ENCODE measurements at places on chromosomes 6 and 20.

- peak; percentile 17 for DNase-seq
Observed at GRCh38 chr6:89828988-89829471, 650 bp upstream of the CASP8AP2 start.

GRCh38 chr20:19254956-19255355 lies 42.5 kb downstream of the SLC24A3 start:
- no peak for DNase-seq

GRCh38 chr20:38222231-38222922 lies 38.2 kb downstream of the KIAA1755 start:
- DNase-seq, result peak; percentile 47

DNA sequence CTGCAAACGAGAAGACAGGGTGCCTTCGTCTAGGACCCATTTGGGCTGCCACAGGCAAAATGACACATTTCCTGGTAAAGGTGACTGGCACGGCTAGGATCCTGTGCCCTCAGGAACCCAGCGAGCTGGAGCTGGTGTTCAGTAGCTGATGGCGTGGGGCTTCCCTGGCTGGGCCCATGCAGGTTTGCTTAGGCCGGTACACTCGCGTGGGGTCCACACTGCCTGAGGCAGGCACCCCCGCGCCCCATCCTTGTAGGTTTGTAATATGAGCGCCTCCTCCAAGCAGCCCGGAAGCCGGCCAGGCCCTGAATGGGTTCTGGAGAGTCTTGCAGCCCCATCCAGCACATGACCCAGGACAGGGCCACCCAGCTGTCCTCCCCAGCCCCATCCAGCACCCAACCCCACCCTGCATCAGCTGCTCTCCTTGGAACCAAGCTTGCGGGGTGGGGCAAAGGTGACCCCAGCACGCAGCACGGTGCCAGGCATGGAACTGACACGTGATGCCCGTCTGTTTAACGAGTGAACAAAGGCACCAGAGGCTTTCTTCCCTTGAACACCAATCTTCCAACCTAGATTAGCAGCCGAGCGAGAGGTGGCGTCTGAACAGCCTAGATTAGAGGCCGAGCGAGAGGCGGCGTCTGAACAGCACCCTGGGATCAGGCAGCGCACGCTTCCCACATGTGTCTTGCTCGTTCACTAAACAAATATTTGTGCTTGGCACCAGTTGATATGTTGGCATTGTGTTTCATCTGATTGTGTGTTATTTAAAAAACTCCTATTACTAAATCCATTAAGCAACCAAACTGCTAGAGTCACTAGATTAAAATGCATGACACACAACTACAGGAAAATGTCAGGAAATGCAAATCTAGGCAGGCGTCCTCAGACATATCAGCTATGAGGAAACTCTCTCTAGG lies 112.1 kb downstream of the DLL1 start:
- DNase-seq, result no peak

- no peak for DNase-seq
Observed at GRCh38 chr6:99802396-99803031, 191.5 kb downstream of the MCHR2 start.

DNA sequence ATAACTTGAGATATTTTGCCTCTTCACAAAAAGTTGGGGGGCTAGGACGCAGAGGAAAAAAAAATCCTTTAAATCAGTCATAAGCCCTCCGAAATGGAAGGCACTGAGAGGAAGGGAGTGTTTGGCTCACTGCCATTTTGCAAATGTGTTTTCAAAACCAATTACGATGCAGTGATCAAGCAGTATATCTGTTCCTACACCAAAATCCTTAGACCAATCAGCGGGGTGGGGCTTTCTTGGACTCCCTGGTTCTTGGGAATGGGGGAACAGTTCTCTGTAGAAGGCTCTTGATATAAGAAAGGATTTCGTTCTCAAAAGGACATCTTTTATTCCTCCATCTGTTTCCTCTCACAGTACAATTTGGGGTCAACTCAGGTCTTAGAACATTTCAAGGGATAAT lies 478.6 kb upstream of the JARID2 start:
- DNase-seq, result no peak

GRCh38 chr6:10793035-10793434 lies 45.3 kb downstream of the MAK start:
- no peak for DNase-seq

GRCh38 chr6:105831311-105832097 lies 254.6 kb upstream of the PRDM1 start:
- no peak for DNase-seq

DNA sequence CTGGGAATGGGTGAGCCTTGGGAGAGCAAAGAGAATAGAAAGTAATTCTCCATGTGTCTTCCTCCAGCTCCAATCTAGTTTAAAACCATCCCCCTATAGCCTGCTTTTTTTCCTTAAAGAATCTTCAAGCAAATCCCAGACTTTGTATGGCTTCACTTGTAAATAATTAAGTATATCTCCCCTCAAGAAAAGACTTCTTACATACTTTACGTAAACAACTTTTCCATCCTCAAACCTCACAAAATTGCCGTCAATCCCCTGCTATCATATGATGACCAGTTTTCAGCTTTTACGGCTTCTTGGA lies 88.5 kb upstream of the PHACTR3 start:
- DNase-seq, result no peak

DNA sequence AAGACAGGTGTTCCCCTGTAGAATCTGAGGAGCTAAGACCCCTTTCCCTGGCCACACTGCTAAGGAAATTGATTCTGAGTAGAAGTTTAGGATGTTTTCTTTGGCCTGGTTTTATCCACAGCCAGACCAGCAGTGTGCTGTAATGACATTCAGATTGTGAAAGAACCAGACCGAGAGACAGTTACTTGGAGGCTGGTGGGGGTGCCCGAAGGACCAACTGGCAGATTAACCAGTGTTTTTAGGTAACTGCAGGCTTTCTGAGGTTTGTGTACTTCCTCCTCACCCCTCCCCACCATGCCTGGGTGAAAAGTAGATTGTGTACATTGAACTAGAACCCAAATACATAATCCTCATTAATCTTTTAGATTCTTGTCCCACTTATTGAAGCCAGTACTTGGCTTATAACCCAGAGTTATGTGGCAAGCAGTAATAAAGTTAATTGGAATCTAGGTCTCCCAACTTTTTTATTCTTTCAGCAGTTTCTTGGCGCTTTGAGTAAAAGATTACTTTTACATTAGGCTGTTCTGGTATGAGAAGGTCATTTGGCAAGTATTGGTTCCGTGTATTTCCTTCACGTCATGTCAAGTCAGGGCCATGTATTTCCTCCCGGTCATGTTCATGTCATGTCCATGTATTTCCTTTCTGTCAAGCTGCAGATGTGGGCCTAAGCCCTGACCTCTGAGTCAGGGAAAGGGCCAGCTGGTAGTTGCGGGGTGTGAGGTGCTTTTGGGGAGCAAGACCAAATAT lies 93.7 kb downstream of the TCP11 start:
- DNase-seq, result no peak

DNA sequence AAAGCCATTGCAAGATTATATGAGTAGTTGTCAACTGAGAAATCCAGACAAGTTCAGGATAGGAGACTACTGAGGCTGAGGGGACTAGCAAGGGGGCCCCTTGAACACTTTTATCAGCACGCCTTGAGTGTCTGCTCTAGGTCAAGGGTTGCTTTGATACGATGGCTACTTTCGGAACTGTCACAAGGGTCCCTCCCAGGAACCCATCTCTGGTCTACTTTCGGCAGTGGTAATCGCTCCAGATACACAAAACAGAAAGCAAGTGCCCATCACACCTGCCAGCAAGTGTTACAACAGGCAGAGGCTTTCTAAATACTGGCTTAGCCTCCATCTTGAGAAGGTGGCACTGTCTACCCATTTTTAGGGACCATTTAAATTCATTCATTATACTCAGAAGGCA lies 61.1 kb downstream of the GJA10 start:
- no peak for DNase-seq

DNA sequence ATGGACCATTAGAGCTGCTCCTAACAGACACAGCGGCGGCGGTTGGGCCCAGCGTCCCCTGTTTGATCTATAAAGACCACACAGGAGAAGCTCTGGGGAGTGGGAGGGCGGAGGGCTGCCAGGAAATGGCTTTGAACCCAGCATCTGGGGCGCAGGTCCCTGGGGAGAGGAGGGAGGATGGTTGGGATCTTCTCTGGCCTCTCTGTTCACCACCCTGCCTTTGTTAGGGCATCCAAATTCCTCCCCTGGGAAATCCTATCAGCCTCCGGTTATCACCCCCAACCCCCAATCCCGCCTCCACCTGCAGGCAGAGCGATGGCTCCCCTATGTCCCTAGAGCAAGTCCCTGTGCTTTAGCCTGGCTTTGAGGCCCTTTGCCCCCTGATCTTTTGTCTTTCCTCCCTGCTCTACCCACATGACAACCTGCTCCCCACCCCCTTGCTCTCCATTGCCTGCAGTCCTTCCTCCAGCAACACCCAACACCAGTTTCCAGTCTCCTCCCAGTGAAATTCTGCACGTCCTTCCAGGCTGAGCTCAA lies 7.1 kb downstream of the XKR7 start:
- no peak for DNase-seq

DNA sequence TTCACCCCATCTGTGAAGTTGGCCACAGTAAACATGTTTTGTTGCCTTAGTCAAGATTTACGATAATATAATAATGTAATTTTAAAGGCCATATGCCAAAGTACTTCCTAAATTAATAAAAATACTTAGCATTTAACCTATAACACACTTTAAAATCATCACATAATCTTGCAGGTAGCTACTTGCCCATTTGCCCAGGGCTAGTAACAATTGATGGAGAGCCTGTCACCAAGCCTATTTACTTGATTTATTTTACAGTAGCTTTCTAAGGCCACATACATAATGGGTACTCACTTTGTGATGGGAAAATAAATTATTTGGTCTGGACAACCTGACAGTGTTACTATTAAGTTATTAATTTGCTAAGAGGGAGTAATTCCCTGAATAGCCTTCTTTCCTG lies 14.5 kb downstream of the BTBD9 start:
- DNase-seq, result no peak

DNA sequence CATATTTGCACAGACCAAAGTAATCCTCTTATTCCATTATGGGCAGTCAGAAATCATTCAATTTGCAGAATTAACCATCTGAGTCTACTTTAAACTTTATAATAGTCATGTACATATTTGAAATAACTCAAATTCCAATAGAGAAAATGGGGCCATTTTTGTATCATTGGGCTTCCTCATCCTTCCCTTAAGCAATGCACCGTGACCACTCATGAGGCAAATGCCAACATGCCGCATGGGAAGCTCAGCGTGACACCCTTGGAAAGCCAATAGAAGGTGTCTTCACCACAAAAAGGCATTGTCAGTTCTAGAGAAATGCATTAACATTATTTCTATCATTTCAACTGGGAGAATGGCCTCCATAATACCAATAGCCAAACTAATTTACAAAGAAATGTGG lies 38.5 kb downstream of the SIM1 start:
- no peak for DNase-seq

DNA sequence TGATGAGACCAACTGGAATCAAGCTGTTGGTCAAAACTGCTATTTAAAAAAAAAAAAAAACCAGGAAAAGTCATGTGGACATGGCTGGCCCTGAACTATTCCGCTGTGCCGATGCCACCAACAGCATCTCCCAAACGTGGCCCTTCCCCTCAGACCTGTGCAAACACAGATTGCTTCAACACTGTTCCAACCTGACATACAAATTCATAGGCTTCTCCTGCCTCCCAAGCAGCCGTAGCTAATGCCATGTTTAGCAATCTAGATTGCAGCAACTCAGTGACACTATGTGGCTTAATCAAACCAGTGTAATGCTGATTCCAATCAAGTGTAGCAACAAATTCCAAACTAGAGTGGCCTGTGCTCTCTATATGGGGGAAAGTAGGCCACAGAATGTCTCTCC lies 16.2 kb downstream of the PRKN start:
- no peak for DNase-seq

DNA sequence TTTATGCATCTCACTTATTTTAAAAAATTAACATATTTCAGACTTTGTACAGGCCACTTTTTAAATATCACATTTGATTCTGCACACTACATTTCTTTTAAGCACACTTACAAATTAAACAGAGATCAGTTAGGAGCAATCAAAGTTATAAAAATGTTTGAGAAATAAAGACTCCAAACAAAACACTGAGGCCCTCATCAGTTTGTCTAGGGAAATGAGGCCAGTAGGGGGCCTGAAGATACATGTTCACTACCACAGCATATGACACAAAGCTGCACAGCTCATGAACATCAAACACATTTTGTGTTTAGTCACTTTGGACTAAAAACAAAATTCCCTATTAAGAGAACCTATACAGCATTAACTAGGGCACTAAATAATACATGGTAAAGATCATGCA lies 180.5 kb downstream of the PDE7B start:
- no peak for DNase-seq

GRCh38 chr6:163406830-163407229 lies 7.7 kb upstream of the QKI start:
- DNase-seq, result no peak

DNA sequence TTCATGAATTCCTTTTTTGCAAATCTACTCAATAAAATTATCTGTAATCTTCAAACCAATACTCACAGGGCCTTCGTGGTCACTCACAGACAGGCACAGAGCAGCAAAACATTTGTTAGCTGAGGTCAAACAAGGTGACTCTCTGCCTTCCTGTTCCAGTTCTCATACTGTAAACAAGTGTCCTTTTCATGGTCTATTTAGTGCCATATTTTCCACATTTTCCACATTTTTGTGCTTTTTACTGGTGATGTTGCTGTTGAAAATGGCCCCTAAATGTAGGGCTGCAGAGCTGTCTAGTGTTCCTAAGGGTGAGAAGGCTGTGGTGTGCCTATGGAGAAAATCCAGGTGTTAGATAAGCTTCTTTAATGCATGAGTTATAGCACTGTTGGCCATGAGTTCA lies 133.1 kb upstream of the COL21A1 start:
- no peak for DNase-seq

- DNase-seq, result no peak
Observed at GRCh38 chr20:13259921-13260320, 38.8 kb downstream of the ISM1 start.

- no peak for DNase-seq
Observed at GRCh38 chr20:8474027-8474668, 342.1 kb downstream of the PLCB1 start.

GRCh38 chr6:159234102-159234553 lies 64.9 kb downstream of the FNDC1 start:
- DNase-seq, result no peak

DNA sequence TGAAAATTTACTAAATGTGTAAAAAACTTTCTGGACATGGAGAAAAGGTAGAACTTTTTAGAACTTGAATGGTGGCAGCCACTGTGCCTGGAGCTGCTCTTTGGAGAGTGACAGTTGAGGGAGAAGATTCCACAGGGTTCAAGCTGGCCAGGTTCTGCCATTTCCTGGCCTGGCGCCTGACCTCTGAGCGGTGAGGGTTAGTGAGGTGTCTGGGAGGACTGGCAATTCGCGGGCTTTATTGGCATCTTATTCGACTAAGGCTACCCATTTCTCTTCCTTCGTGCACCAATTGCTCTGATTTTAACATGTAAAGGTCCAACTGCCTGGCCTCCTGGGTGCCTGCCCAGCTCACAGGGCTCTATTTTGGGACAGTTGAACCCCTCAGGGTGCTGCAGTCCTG lies 2.4 kb downstream of the SNAI1 start:
- DNase-seq, result no peak

DNA sequence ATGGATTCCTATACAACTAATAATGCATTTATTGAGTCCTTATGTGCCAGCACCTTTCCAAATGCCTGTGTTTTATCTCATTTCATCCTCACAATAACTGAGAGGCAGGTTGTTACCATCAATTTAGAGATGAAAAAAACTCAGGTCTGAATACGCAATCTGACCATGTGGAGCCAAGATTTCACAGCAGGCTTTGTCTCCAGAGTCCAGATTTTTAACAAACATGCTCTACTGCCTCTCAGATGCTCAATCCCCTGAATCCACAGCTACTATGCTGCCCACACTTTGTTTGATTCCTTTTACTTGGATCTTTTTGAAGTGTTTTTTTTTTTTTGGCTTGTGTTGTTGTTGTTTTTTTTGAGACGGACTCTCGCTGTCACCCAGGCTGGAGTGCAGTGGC lies 46.8 kb downstream of the B4GALT5 start:
- DNase-seq, result no peak
